Activated naive CD8-positive, alpha-beta T cell treated with anti-CD3 and anti-CD28 coated beads, Interleukin-2, amount 50 U/mL, for 16 hours (primary cell): ENCODE measurements at places on chromosomes 6 and 20.

DNA sequence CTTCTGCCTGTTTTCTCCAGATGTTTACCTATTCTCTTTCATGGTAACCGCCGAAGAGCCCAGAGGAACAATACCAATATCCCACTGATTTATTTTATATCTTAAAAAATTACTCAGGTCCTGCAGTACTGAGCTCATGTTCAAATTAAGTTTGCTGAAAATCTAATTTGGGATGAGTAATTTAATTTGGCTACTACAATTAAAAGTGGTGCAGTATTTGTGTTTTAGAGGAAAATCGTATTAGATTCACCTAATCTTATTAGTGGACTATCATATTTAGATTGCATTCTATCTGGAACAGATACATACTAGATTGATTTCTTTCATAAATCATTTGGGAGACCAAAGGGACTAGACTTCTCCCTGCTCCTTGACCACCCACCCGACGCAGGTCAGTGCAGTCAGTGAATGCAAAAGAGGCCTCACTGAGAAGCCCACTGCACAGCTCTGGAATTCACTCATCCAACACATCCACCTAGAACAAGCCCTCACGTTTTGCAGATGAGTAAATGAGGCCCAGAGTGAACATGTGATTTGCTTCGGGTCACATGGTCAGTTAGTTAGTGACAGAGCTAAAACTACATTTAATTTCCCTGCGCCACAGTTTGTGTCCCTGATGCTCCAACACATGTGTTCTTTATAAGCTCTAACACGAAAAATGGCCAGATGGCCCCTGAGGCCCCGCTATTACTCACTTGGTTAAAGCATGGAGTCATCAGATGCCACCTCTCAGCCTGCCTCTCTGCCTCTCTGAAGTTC, 101.8 kb downstream of the TRERF1 start:
- no peak for DNase-seq

GRCh38 chr6:169366258-169366901, 112.7 kb upstream of the THBS2 start:
- DNase-seq: no peak

- no peak for DNase-seq
These were observed 259.6 kb upstream of the EPHA7 start for GRCh38 chr6:93678841-93679454.

- DNase-seq: no peak
These were observed 617.0 kb upstream of the AGPAT4 start for GRCh38 chr6:161890832-161891297.

DNA sequence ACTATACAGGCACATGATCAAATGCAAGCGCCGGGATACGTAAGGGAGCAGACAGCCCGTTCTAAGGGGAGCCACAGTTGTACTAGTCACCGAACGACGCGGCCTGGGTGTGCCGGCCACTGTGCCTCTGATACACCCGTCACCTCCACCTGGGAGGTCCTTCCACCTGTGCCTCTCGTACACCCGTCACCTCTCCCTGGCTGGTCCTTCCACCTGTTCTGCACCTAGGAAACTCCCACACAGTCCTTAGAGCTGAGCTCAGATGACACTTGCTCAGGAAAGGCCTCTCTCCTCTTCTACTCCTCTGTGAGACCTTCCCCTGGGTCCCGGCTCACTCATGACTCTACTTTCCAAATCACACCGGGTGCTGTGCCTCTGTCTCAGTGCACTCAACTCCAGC, 245.0 kb downstream of the TTLL2 start:
- no peak for DNase-seq

DNA sequence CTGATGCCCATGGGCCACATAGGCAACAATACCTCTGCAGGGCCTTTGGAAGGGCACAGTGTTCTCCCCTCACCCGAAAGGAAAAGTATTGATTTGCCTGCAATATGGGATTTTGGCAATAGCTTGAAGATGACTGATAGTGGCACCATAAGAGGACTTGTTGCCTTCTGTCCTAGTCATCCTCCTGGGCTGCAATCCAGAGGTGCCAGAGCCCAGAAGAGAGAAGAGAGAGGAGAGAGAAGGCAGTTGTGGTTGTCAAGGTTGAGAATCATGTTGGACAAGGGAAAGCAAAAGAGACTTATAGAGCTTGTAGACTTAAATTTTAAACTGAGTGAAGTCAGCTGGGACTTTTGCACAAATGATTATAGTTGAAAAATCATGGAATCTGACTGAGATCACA, 14.6 kb downstream of the HDGFL1 start:
- DNase-seq: no peak

DNA sequence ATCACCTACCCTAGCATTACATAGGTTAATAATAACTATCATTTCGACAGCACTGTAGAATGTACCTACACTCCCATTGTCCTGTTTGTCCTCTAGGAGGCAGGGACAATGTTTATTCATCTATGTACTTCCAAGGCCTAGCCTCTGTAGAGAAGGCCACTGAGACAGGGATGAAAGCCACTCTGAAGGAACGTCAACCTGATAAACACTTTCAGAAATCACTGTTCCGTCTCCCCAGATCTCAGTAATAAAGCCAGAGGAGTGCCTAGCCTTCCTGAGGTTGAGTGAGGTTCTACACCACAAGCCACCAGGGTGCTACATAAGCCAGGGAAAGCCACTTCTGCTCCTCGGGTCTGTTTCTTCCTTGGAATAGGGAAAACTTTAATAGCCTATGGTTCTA, 44.8 kb downstream of the POPDC3 start:
- no peak for DNase-seq

DNA sequence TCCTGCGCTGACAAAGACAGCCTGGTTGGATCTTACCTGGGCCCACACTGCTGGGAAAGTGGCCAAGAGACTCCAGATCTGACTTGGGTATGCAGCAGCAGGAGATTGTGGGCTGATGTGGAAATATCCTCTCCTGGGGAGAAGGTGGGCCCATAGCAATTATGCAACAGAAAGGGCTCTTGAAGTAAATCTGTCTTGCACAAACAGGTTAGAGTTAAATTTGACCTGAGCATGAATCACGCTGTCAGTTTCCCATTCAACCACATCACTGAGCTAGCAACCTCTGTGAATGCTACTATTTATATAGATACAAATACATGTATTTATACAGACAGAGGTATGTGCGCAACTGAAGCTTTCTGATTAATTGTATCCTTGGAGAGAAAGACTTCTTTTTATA, 28.3 kb upstream of the PDYN start:
- DNase-seq: no peak

GRCh38 chr6:33323623-33323948, 6.0 kb upstream of the ZBTB22 start:
- DNase-seq: no peak

- DNase-seq: no peak
These were observed 374.9 kb upstream of the FLRT3 start for GRCh38 chr20:14712302-14712739.

GRCh38 chr6:79193971-79194370, 40.5 kb downstream of the HMGN3 start:
- DNase-seq: no peak

DNA sequence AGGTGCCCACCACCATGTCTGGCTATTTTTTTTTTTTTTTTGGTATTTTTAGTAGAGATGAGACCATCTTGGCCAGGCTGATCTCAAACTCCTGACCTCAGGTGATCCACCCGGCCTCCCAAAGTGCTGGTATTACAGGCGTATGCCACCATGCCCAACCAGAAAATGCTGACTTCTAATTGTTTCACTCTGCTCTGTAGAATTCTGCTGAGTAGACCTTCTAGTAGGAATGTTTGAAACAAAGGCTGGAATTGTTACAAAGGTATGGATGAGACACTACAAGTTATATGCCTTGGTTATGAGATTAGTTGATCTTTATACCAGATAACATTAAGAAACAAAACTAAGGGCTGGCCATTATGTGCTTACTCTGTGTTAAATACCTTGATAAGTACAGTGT, 44.8 kb downstream of the MEP1A start:
- DNase-seq: no peak

DNA sequence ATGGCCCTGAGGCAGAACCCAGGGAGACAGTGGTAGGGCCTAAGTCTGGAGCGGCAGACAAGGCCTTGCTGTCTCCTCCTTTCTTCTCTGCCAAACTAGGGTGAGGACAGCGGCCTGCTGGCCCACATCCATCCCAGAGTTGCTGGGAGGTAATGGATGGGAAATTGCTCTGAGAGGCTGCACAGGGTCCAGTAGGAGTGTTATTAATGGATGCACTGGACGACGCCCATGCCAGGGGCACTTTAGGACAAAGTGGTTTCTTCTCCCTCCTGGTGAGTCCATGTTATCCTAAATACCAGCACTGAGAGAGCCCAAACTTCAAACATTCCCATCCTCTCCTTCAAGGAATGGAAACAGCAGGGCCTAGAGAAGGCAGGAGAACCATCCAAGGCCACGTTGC, 28.3 kb upstream of the PREX1 start:
- no peak for DNase-seq

- no peak for DNase-seq
These were observed 38.3 kb upstream of the PKIB start for GRCh38 chr6:122571888-122572287.

DNA sequence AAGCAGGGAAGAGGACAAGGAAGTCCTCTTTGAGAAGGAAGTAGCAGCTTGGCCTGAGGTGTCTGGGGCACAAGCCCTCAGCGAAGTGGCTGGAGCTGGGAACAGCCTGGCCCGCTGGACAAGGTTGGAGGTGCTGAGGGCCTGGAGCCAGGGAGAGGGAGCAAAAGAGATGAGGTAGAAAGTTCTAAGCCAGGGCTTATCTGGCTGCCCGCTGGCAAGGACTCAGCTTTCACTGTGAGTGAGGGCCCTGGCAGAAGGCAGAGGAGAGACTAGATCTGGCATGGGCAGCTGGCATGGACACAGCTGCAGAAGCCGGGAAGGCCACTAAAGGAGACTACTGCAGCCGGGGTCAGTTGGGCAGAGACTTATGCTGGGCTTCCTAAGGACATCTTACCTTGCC, 21.8 kb upstream of the PCMTD2 start:
- DNase-seq: no peak
